ENCODE measurements at places on chromosomes 4 and X.

DNA sequence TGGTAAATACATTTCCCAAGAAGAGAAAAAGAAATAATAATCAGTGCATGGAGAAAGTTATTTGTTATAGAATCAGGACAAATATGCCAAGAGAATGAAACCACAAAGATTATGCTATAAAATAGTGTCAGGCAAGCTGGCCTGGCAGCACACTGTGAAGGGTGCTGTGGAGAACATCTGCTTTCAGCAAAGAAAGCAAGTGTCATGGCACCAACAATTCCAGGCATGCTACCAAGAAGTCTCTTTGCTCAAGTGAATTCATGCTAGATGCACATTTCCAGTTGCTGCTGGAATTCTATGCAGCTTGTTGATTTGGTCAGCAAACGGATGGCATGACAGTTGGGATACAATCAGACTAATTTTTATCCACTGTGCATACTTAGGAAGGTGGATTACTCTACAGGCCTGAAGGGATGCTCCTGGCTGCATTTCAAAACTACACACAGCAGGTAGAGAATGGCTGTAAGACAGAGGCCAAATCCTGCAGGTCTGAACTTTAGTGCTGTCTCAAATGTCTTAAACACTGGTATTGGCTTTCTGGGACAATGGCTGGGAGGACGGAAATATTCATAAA, 154.6 kb upstream of the FAT1 start:
- no peak for DNase-seq

- no peak for DNase-seq
Observed at GRCh38 chr4:104475652-104476051, 19.0 kb downstream of the CXXC4 start.

DNA sequence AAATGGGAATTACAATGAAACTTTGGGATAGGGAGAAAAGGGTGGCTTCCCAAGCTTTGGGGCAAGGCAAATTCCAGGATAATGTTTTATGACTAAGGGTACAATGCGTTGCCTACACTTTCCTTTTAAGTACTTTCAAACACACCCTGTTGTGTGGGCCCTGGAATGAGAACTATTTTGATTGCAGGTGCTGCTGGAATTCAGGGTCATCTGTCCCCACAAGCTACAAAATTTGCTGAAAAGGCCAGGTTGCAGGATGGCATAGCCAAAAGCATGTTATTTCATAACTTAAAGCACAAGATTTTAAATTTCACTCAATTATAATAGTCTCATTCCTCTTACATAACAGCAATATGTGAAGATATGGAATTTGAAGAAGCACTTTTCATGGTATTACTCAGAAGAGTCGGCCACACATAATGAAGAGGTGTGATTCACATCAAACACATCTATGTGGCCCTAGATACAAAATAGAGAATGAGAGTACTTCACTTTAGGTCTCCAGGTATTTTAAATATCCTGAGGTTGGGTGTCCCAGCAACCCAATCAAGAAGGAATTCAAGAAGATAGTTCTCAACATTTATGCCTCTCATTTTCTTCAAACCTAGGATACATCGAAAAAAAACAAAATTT, 89.3 kb downstream of the APBB2 start:
- DNase-seq = no peak

DNA sequence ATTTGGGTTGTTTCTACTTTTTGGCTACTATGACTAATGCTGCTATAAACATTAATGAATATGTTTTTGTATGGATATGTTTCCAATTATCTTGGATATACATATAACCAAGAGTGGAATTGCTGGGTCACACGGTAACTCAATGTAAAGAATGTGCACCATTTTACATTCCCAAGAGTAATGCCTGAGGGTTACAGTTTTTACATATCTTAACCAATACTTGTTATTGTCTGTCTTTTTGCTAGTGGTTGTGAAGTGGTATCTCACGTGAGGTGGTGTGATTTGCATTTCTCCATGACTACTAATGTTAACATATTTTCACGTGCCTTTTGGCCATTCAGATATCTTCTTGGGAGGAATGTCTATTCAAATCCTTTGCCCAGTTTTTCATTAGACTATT, 200.3 kb upstream of the MAB21L2 start:
- no peak for DNase-seq

GRCh38 chr4:10344824-10345223, 112.4 kb downstream of the ZNF518B start:
- DNase-seq = no peak

DNA sequence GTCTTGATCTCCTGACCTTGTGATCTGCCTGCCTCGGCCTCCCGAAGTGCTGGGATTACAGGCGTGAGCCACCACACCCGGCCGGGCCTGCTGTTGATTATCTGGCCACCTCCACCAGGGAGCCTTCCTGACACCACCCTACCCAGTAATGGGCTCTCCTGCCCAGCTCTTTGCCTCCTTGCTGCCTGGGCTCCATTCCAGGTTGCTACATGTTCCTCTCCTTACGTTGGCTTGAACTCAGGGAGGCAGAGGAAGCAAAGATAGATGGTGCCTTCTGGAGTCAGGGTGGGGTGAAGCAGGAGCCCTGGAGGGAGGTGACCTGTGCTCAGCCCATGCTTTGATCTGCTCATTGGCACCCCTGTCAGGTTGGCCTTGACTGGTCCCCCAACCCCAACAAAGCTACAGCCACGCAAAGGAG, 26.3 kb downstream of the FLNA start:
- no peak for DNase-seq

DNA sequence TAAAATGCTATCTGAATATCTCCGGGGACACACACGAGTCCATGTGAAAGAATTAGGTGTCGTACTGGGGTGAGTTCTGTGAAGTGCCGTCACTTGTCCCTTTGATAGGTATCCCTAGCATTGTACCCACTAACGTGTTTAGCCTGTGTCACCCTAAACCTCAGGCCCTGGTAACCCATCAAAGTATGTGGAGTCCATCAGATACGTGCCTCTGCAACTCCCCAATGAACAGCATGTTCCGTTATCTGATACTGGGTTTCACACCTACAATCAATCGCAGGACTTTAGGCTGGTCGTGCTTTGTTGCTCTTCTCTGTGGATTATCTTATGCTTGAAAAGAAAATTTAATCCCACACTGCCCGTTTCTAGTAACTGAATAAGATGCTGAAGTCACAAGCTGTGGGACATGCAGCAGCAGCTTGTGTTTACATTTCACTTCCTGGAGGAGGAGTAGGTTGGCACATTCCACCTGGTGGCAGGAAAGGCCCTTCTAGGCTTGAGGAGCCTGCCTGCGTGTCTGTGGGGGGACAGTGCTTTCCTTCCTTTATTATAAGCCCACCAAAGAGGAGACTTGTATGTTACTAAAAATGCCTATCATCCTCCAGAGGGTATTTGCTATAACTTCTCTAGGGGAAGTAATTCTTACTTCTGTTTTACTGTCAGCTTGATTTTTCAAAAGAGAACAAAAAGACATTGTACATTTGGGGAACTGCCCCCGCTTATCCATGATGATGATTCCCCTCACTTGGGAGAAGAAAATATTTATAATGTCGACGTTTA, 127.2 kb downstream of the FNIP2 start:
- DNase-seq = no peak

DNA sequence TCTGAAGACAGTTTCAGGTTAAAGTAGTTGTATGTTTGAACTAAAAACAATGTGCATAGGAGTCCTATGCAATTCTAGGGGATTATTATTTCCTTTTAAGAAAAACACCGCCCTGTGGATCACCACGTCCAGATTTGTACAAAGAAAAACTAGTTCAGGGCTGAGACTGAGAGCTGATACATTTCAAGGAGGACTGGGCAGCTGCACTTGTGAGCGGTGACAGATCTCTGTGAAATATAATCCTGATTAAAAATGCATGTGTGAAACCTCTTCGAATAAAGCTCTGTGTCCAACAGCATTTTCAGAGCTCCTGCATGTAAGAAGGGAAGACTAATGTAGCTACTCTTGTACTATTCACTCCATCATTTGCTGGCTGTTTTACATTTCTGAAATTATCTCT, 365.8 kb upstream of the PITX2 start:
- DNase-seq = no peak

GRCh38 chrX:103215425-103215991, 600 bp downstream of the BEX4 start:
- peak; percentile 68 for DNase-seq

All from activated CD8-positive, alpha-beta memory T cell treated with anti-CD3 and anti-CD28 coated beads for 24 hours (primary cell).